Stimulated activated CD4-positive, alpha-beta T cell treated with anti-CD3 and anti-CD28 coated beads, Interleukin-15, amount 100 ng/mL, for 48 hours (primary cell): ENCODE measurements at places on chromosomes 3 and 15.

DNA sequence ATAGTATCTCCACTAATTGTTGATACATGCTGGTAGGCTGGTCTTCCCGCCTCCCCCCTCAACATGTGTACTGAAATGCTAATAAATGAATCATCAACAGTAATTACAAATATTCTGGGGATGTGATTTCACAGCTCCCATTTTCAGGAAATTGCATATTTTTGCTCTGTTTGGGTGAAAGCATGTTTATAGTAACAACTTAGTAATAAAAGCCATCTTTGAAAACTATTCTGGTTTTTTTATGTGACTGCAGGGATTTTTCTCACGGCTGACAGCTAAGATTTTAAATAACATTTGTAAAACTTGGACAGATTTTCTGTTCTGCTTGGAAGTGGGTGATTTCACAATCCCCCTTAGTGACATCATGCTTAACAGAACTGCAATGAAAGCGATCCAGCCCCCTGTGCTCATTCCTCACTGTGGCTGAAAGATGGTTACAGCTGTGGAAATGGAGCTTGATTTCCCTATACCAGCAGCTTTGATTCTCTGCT, 25.6 kb upstream of the FAM174B start:
- no peak for DNase-seq

DNA sequence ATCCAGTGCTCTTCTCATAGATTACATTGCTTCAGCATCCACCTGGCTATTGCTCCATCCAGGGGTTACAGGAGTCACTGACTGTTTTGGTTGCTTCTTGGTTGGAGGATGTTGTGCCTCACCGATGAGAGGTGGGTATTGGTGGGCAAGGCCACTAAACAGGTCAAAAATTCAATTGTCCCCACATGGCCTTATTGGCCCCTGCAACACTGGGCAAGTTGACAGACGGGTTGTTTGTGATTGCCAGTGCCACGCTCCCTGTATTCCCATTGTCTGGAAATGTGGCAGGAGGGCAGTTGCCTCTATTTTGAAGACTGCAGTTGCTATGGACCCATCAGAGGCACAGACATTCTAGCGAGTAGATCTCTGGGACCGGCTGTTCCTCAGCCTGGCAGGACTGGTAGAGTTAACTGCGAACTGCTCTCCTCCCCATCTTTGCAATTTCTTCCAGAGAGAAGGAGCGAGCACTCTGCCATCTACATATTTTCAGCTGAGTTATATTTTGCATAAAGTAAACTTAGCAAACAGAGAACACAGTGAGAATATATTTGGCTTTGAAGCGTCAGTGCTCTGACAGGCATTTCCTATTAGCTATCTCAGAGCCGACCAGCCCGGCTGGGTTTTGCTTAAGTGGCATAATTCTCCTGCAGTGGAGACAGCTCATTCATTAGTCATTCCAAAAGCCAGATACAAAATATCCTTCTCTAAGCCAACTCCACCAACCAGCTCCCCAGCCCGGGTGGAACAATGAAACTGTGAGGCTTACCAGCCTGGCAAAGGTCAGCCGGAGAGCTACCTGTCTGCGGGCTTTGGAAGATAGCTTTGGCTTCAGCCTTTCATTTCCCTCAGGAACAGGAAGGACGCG, 26.0 kb upstream of the MAGEF1 start:
- DNase-seq: no peak

DNA sequence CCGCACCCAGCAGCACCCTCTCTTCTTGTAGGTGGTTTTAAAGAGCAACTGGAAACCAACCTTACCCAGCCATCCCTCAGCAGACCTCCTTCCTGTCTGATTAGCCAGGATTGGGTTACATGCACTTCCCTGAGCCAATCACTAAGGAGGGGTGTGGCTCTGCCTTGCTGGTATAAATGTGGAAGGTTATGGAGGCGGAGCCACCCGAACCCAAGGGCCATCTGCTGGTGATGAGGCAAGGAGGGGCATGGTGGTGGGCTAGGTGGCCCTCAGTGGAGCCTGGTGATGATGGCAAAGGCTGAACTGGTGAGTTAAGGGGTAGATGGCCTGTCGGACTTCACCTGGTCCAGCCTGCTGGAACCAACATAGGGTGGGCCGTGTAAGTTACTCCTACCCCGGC, 39.8 kb downstream of the CCDC33 start:
- DNase-seq: no peak

DNA sequence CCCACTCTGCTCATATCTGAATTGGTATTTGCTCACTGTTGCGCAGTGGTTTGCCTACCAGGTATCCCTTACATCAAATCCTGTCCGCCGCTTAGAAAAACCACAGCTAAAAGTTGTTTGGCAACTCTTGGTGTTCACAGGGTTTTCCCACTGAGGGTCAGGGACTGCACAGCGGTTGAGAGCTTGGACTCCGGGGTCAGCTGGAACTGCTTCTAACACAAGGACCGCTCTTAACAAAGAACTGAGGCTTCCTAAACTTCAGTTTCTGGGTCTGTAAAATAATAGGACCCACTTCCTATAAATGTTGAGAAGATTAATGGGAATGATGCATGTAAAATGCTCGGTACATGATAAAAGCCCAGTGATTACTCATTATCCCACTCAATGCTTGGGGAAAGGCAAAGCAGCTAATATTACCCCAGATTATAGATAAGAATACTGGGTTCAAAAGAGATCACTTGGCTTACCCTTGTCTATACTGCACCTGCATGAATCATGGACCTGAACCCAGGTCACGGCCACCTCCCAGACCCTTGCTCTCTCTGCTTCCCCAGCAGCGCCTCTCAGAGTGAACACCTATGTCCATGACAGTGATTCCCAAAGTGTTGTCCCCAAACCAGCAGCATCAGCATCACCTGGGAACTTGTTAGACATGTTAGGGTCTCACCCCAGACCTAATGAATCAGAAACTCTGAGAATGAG, 36.1 kb downstream of the LIPC start:
- DNase-seq: no peak

- no peak for DNase-seq
These were observed 27.1 kb upstream of the C3orf49 start for GRCh38 chr3:63791974-63792373.

GRCh38 chr15:87739866-87740265, 516.7 kb downstream of the NTRK3 start:
- DNase-seq: no peak

- DNase-seq: no peak
These were observed 26.6 kb downstream of the MIX23 start for GRCh38 chr3:122356402-122356801.

- DNase-seq: no peak
These were observed 90.1 kb downstream of the B3GALNT1 start for GRCh38 chr3:161014843-161015749.

- DNase-seq: no peak
These were observed 140.2 kb upstream of the TRIM42 start for GRCh38 chr3:140537727-140538082.

DNA sequence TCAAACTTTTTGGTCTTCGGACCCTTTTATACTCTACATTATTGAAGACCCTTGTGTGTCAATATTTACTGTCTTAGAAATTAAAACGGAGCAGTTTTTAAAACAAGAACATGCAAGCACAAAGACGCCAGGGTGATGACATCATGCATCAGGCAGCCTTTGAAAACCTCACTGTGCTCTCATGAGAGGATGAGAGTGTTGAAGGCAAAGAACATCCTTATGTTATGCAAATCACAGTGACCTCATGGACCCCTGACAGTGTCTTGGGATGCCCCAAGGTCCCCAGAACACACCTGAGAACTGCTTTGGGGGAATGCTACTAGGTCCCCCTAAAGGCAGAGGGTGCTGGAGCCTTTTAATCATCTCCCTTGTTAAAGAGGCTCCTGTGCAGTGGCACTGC, 51.6 kb downstream of the CHDH start:
- DNase-seq: no peak

DNA sequence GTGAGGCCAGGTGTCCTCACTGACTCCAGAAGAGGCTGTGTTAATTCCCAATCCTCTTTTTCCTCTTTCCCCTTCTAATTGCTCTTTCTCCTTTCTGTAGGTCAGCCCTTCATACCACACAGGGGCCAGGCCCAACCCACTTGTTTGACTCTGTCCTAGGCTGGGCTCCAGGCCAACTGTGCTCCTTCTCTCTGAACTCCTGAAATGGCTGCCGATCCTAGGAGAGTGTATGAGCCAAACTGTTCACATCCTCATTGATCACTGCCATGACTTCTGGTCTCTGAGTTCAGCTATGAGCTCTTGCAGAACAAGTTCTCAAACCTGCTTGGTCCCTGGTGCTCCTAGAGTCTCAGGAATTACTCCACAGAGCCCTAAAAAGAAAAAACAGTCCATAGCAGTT, 145.1 kb downstream of the VGLL4 start:
- no peak for DNase-seq

- DNase-seq: peak; percentile 41
These were observed 28.1 kb downstream of the NR1I2 start for GRCh38 chr3:119810018-119810435.

GRCh38 chr3:21170964-21171363, 580.0 kb downstream of the ZNF385D start:
- no peak for DNase-seq

GRCh38 chr3:13427662-13428603, 7.8 kb upstream of the NUP210 start:
- no peak for DNase-seq

DNA sequence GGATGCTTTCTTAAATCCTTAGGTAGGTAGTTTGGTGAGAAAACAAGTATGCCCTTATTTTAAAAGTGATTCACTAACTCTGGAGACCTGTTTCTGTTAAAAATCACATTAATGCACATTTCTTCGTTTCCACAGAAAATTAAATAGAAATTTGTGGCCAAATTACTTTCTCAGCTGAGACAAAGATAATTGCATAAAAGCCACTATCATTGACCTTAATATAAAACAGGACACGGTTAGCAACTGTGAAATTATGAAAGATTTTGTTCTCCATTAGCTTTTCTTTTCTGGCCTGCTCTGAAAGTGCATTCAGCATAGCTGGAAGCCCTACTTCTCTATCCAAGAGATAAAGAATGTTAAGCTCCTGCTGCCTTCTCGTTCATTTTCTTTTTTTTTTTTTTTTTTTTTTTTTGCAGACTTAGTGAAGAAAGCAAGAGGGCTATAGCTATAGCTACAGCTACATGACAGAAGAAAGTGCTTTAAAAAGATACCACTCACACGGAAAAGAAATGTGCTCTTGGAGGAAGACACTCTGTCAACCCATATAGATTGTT, 576.9 kb downstream of the OTOL1 start:
- DNase-seq: no peak

DNA sequence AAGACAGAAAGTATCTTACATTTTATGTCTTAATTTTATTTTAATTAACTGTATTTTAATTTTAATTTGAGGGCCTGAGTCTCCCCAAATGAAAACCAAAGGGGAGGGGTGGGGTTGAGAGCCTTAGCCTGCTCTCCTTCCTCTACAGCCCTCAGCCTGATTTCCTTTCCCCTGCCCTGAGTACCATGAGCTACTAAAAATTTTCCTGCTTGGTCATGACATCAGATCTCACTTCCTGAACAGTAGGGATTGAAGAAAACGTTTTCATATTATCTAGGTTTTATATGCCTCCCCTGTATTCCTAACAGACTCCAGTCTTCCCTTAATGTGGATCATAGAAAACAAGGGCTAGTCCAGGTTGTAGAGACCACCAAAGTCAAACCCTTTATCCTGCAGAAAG, 133.9 kb downstream of the MYLK start:
- no peak for DNase-seq
